ENCODE measurements at places on chromosomes 12 and 14.
A peak's percentile ranks its signal among the peaks of the same experiment; 100 is the strongest.

DNA sequence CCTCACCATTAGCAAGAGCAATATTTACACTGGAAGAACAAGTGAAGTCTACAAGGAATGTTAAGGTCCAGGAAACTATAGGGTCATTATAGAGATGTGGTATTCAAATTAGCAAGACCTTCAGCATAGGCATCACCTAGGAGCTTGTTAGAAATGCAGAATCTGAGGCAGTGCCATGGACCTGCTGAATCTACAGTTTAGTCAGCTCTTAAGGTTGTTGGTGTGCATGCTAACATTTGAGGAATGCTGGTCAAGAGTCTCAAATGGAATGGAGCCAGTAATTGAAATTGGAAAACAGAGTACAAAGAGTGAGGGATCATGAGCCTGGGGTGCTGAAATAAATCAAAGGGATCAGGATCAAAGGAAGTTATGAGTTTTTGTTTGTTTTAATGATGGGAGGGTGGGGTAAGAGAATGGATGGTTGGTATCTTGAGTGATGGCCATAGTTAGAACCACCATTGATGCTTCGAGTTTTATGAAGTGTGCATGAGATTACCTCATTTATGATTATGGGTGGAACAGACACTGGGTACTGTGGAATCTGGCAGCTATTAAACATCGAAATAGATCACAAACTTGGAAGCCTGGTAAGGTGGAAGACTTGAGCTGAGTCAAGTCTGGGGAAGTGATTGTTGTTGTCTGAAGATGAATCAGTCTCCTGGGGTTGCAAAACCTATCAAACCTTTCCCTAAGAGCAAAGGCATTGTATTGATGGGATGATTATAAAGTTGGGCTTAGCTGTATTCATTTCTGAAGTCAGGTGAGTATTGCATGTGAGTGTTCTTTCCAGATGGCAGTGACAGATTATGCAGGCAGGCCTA lies 323.3 kb upstream of the E2F7 start:
- peaks cover 3% of the 10 kb centered on the region for H3K4me1 ChIP-seq
- H3K27me3 ChIP-seq = no peaks in the 10 kb centered on the region
- DNase-seq = no peak
- H3K4me3 ChIP-seq = no peak overlapping the region

GRCh38 chr12:10624605-10625004 lies 11.2 kb upstream of the MAGOHB start:
- no peak for DNase-seq
- no peak overlapping the region for H3K4me3 ChIP-seq
- no peaks in the 10 kb centered on the region for H3K4me1 ChIP-seq
- H3K27me3 ChIP-seq = no peaks in the 10 kb centered on the region
- no peaks in the 10 kb centered on the region for H3K36me3 ChIP-seq
- H3K27ac ChIP-seq = no peak overlapping the region

DNA sequence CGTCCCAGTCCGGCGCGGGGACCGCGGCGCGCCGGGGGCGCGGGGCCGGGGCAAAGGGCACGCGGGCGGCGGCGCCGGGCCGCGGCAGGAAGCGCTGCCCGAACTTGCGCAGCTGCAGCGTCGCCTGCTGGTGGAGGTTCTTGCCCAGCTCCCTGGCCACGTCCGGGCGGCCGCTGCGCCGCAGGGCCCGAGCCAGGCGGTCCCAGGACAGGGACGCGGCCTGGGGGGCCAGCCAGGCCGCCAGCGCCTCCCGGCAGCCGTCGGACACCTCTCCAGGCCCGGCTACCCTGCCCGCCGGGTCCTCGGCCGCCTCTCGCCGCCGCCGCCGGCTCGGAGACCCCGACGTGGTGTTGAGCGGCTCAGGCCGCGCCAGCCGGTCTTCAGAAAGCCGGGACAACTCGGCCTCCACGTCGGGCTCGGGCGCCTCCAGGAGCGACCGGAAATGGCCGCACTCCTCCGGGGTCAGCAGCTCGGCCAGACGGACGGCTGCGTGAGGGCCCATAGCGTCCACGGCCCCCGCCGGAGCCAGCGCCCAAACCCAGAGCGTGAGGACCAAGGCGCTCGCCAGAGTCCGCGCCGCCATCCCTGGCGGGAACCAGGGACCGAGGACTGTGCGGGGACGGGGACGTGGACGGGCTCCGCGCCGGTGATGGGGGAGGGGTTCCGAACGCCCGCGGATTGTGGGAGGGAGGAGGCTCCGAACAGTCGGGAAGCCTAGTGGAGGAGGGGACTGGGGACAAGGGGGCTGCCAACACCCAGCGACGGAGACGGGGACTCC lies 34.0 kb downstream of the FIGNL2 start:
- H3K27me3 ChIP-seq = no peaks in the 10 kb centered on the region
- H3K36me3 ChIP-seq = no peaks in the 10 kb centered on the region
- no peaks in the 10 kb centered on the region for H3K4me1 ChIP-seq
- H3K27ac ChIP-seq = peak overlapping the region; percentile 86
- H3K4me3 ChIP-seq = peak overlapping the region; percentile 35

- no peaks in the 10 kb centered on the region for H3K27me3 ChIP-seq
- DNase-seq = peak; percentile 95
- H3K4me1 ChIP-seq = peaks cover 18% of the 10 kb centered on the region
- peaks cover 7% of the 10 kb centered on the region for H3K36me3 ChIP-seq
- peak overlapping the region; percentile 55 for H3K4me3 ChIP-seq
- peak overlapping the region; percentile 98 for H3K27ac ChIP-seq
Measured at GRCh38 chr14:24113801-24114531, 611 bp upstream of the DCAF11 start.

- H3K27me3 ChIP-seq = peaks cover 43% of the 10 kb centered on the region
- H3K27ac ChIP-seq = no peak overlapping the region
- no peaks in the 10 kb centered on the region for H3K4me1 ChIP-seq
- no peak overlapping the region for H3K4me3 ChIP-seq
- no peak for DNase-seq
Measured at GRCh38 chr12:125185311-125185739, 120.1 kb downstream of the AACS start.

- no peaks in the 10 kb centered on the region for H3K27me3 ChIP-seq
- H3K27ac ChIP-seq = no peak overlapping the region
- no peaks in the 10 kb centered on the region for H3K36me3 ChIP-seq
- H3K4me3 ChIP-seq = no peak overlapping the region
- no peak for DNase-seq
- peaks cover 2% of the 10 kb centered on the region for H3K4me1 ChIP-seq
Measured at GRCh38 chr12:86249851-86250250, 6.3 kb downstream of the MGAT4C start.

GRCh38 chr12:116568203-116568602 lies 9.0 kb downstream of the MAP1LC3B2 start:
- DNase-seq = no peak
- no peak overlapping the region for H3K4me3 ChIP-seq
- H3K4me1 ChIP-seq = no peaks in the 10 kb centered on the region
- no peaks in the 10 kb centered on the region for H3K27me3 ChIP-seq
- no peaks in the 10 kb centered on the region for H3K36me3 ChIP-seq
- H3K27ac ChIP-seq = no peak overlapping the region

GRCh38 chr14:88204221-88204620 lies 118.8 kb downstream of the KCNK10 start:
- no peak for DNase-seq
- no peaks in the 10 kb centered on the region for H3K36me3 ChIP-seq
- no peak overlapping the region for H3K27ac ChIP-seq
- no peaks in the 10 kb centered on the region for H3K4me1 ChIP-seq
- H3K4me3 ChIP-seq = no peak overlapping the region
